ENCODE measurements at places on chromosomes 2 and 18. TPM values are rescaled to one million over a fixed set of nuclear protein-coding genes. Genes with fewer than 3 reads are reported as not detected.

IL36RN gene
- 0.88 TPM for total RNA-seq

OR6B3 gene
- not detected for total RNA-seq

INPP1 gene
- total RNA-seq, result 8.3 TPM

PTGR3 gene
- 14.4 TPM for total RNA-seq

SRSF7 gene
- total RNA-seq, result 233 TPM

CHRND gene
- not detected for total RNA-seq

CCDC102B gene
- 0.20 TPM for total RNA-seq

Data from foreskin keratinocyte (primary cell).